ENCODE measurements at places on chromosomes 5 and 9.

GRCh38 chr5:136998854-136999357 is 500.2 kb downstream of the SPOCK1 start:
- no peak for DNase-seq

DNA sequence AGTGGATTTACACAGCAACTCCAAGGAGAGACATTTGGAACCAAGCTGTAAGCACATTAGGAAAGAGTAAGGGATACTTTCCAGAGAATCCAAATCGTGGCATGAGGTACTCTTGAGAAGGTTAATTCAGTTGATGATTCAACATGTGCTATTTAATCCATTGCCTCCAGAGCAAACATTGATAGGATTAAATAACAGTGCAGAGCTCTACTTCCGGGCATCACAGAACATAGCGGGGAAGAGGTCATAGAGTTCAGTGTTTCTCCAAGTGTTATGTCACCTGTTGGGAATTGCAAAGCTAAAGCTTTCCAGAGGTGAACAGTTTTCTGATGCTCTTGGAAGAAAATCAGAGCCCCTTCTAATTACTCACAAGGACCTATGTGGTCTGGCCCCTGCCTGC is 127.5 kb downstream of the PPP2R2B start:
- no peak for DNase-seq

DNA sequence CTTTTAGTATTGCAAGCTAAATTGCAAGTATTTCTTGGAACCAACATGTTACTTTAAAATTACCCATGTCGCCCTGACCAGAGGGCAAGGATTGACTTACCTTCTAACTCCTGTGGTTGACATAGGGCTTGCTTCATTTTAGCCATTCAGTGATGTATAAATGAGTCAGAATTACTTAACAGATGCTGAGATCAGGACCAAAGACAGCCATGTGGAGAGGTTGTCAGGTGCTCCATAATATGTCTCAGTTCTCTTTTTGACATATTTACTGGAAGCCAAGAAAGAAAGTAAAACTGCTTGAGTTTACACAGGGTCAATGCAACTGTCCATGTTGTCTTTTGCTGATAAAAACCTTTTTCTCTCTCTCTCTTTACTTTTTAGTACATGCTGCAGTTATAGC is 33.2 kb downstream of the F2RL2 start:
- DNase-seq: no peak

- peak; percentile 47 for DNase-seq
Observed at GRCh38 chr9:4553951-4554381, 63.7 kb downstream of the SLC1A1 start.

DNA sequence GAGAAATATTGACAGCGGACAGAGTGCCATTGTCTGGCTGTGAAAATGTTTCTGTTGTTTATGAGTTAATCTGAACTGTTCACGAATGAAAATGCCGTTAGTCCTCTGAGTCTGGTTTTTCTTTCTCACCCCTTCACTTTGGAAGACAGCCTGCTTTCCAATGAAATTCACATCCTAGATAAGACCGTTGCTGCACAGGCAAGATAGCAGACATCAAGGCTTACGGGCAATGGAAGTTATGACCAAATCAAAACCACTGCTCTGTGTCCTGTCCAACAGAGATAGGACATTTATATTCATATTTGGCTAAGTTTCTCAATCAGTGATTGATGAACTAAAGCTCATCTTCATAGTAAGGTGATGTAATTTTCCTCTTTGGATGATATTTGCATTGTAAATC is 180.0 kb upstream of the DMAC1 start:
- no peak for DNase-seq

DNA sequence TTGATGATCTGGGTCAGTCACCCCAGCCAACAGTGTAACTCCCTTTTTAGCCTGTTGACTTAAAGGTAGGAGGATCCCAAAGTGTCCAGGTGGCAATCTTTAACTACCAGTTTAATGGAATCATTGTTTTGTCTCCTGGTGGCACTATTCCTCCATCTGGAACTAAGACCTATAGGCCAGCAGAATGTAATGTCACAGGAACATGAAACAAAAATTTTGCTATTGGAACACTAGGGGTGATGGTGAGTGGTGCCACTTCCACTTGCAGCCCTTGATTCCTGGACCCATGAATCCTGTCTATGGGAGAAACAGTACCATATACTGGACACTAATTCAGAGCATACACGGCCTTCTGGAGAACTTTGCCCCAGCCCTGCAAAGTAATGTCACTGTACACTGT is 219.5 kb upstream of the RASA1 start:
- DNase-seq: peak; percentile 3

- DNase-seq: peak; percentile 40
Observed at GRCh38 chr9:70510157-70510770, 95.8 kb upstream of the KLF9 start.

DNA sequence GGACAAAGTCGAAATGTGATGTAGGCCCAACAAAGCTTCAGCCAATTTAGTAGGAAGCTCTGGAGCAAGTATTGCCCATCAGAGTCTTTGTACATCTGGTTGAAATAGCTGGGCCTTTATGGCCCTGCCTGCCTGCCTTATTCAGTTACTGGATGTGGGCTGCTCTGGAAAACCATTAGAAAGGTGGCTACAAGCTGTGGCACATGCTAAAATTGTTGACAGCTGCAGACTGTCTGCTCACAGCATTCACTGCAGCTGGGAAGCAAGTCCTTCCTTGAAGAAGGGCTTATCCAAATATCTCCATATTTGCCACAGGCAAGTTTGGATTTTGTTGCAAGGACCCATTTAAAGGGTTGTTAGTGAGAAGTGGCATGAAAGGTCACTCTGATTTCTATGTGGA is 24.4 kb downstream of the SMIM15 start:
- no peak for DNase-seq

- DNase-seq: no peak
Observed at GRCh38 chr5:133824661-133825254, 143.7 kb downstream of the C5orf15 start.

- DNase-seq: no peak
Observed at GRCh38 chr9:121053544-121053943, 3.5 kb upstream of the C5 start.

- no peak for DNase-seq
Observed at GRCh38 chr5:58300346-58300895, 159.5 kb downstream of the PLK2 start.

GRCh38 chr5:34639852-34640626 is 16.1 kb upstream of the RAI14 start:
- DNase-seq: peak; percentile 39

DNA sequence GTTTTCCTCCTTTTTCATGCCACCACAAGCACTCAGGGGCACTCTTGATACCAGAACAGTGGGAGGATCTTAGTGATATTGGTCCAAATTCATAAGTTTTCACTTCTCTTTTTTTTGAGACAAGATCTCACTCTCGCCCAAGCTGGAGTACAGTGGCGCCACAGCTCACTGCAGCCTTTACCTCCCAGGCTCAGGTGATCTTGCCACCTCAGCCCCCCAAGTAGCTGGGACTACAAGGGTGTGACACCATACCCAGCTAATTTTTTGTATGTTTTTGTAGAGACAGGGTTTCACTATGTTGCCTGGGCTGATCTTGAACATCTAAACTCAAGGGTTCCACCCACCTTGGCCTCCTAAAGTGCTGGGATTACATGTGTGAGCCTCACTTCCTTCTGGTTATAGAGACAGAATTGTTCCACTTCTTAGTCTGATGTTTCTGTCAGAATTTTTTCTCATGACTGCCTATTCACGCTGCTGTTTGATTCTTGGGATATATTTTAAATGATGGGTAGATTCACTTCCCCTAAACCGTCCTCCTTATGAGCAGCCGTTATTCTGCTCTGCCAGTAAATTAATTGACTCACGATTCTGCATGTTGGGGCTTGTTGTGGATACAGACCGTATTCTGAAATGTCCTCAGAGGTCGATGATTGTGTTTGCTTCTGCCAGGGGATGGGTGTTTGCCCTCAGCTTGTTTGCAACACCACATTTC is 30.8 kb downstream of the MTAP start:
- DNase-seq: no peak

DNA sequence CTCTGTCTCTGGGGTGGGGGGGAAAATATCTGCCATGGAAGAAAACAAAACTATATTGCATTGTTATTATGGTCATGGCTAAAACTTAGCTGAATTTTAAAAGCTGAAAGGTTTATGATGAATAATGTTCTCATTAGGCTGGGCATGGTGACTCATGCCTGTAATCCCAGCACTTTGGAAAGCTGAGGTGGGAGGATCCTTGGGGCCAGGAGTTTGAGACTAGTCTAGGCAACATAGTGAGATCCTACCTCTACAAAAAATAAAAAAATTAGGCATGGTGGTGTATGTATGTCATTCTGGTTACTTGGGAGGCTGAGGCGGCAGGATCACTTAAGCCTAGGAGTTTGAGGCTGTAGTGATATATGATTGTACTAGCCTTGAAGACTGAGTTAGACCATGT is 44.5 kb downstream of the IPO11 start:
- peak; percentile 16 for DNase-seq

DNA sequence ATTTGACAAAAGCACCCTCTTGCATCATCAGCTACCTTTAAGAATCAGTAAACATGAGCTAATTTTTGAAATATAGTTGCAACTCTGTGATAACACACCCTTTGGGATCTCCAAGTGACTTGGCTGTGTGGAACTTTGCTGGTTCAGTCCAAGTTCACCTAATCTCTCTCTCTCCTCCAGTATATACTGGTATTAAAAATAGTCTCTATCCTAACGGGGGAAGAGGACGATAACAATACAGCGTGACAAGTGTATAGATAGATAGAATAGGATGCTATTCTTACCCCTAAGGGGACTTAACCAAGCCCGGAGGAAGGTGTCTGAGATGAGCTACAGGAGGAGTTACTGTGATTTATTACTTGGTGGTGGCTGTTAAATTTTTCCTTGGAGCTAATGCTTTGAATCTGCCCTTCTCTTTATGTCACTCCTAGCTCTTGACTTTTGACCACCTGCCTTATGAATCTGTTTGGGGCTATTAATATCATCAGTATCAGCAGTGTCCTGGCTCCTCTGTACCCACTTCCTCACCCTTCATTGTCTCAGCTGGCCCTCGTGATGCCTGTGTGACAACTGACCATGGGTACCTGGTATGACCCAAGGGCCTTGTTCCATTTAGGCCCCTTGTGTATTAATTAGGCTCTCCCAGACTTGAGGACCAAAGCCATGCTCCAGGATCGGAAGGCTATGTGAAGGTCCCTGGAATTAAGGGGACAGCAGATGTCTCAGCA is 223.9 kb downstream of the SREK1 start:
- DNase-seq: no peak

- no peak for DNase-seq
Observed at GRCh38 chr5:81719743-81720345, 31.1 kb downstream of the SSBP2 start.

- no peak for DNase-seq
Observed at GRCh38 chr5:143274952-143275351, 128.5 kb downstream of the NR3C1 start.

DNA sequence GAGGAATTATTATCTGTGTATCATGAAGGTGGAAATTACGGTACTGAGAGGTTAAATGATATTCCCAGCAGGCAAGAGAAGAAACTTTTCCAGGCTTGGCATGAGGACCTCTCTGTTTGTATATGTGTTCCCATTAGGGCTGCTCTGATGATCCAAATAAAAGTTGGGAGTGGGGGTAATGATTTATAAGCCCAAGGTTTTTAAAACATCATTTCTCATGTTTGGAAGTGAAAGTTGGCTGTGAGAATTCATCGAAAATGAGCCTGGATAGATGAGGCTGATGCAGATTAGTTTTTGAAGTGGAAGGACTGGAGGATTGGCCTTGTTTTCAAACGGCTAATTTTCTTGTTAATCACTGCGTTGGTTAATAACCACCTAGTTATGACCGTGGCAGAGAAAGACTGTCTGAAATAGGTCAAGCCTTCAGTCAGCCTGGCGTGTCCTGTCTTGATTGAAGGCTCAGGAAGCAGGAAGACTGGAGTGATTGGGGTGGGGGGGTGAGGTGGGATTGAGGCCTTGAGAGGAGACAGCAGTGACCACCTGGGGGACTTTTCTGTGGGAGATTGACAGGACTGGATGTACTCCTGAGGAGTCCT is 391.0 kb upstream of the WWC1 start:
- DNase-seq: no peak

DNA sequence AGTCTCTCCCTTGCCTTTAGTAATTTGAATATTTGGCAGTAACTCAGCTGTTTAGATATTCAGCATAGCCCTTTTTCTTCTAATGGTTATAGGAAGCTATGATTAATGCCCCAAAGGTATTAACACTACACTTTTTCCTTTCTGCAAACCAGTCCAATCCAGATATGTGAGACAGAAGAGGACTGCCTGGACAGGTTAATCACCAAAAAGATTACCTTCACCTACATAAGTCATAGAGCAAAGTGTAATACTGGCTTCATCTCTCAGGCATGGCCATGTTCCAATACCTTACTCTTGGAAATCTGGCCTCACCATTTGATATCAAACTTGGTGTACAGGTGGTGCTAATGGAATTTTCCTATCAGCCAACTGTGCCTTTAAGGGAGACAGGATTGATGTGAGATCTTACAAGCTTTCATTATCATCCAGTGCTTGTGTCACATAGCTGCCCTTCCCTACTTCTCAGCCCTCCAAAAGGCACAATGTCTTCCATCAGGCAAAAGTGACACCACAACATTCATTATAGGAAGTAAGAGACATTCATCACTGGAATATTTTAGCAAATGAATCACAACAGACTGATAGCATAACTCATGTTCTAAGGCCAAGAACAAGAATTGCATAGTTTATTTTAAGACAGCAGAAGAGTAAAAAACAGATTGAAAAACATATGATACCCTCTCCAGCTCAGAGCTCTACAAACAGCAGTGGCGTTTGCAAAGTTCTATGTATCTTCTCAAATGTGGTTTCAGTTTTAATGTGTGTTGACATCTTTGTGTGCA is 91.2 kb upstream of the PAM start:
- no peak for DNase-seq

DNA sequence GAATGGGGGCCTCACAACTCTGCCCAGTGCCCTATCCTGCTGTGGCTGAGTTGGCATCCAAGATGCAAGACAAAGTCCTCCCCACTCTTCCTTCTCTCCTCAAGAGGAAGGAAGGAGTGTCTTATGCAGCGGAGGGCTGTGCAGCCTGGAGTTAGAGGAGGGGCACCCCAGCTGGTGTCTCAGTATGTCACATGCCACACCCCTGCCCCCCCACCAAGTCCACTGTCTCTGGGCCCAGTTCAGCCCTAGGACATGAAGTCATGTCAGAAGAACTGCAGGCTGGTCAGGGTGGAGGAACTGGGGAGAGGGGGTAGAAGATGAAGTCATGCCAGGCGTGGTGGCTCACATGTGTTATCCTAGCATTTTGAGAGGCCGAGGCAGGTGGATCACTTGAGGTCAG is 28.0 kb upstream of the SLC28A3 start:
- DNase-seq: peak; percentile 8

DNA sequence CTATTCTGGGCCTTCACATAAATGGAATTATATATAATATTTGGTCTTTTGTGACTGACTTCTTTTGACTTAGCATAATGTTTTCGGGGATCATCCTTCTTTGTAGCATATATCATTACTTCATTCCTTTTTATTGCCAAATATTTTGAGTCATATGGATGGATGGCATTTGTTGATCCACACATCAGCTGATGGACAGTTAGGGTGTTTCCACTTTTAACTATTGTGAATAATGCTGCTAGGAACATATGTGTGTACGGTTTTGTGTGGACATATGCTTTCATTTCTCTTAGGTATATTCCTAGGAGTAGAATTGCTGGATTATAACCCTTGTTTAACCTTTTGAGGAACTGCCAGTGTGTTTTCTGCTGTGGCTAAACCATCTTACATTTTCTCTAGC is 249.6 kb downstream of the FANCC start:
- no peak for DNase-seq

Measured in fibroblast of pulmonary artery (primary cell).